Activated T-helper 17 cell treated with anti-CD3 and anti-CD28 coated beads, Interleukin-2, amount 50 U/mL, for 72 hours (primary cell): ENCODE measurements at places on chromosomes 6 and 20. TPM values are rescaled to one million over a fixed set of nuclear protein-coding genes. Genes with fewer than 3 reads are reported as not detected.

- ATAC-seq = no peak
Measured at GRCh38 chr20:12916699-12917098, 92.1 kb upstream of the SPTLC3 start.

GRCh38 chr6:15411766-15412165 is 165.9 kb downstream of the JARID2 start:
- no peak for ATAC-seq

DNA sequence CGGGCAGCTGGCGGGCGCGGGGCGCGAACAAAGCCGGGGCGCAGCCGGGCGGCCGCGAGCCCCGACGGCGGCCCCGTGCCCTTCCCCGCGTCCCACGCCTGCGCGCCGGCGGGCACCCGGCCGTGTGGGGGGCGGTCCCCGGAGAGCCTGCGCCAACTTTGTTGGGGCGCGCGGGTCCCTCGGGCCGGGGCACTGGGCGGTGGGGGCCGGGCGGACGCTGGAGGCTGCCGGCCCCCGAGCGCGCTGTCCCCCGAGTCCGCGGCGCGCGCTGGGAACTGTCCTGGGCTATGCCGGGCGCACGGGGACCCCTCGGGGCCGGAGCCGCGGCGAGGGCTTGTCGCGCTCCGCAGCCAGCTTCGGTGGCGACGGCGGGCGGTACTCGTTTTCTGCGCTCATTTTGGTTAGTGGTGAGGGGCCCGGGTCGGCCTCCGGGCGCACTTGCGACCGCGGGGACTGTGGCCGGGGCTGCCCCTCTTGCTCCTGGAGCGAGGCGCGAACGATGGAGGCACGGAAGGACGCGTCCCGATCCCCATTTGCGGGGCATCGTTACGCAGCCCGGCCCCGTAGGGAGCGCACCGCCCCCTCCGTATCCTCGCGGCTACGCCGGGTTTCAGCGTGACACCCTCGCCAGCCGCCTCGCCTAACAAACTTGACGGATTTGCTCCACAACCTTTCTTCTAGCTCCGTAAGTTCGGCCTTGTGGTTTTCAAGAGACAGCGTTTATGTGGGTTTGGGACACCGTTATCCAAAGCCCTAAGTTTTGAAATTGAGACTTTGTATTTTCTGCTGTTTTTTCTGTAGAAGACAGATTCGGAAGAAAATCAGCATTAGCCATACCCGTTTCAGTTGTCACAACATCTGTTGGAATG is 622 bp downstream of the SS18L1 start:
- ATAC-seq = peak; percentile 25

- ATAC-seq = no peak
Measured at GRCh38 chr6:170185175-170185978, 105.5 kb downstream of the DLL1 start.

DNA sequence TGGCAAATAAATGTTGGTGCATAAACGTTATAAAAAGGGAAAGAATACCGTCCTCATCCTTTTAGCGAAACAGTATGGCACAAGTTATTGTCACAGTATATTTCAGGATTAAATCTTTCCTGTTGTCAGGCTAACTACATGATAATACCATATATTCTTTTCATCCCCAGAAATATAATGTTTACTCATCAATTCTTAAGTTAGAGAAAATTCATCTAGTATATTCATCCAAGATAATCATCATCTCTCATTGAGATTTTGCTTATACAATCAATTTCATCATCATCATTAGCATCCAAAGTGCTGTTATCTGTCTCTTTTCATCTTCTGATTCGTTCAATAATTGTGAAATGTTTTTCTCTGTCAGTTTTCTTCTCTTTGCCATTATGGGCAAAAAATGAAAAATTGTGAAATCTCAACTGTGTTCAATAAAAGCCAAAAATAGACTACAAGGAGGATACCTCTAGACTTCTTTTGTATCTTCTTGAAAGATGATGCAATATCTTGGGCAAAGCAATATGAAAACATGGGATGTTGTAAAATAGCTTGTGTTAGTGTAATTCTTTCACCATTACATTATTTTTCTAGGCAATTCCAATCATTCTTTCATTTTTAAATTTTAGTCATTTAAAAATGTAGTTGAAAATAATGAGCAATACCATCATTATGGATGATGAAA is 2.6 kb downstream of the SPACA1 start:
- no peak for ATAC-seq

GRCh38 chr6:144823131-144823530 is 538.0 kb downstream of the UTRN start:
- no peak for ATAC-seq

- ATAC-seq = peak; percentile 31
Measured at GRCh38 chr6:28543651-28544610, 18.2 kb downstream of the GPX5 start.

DNA sequence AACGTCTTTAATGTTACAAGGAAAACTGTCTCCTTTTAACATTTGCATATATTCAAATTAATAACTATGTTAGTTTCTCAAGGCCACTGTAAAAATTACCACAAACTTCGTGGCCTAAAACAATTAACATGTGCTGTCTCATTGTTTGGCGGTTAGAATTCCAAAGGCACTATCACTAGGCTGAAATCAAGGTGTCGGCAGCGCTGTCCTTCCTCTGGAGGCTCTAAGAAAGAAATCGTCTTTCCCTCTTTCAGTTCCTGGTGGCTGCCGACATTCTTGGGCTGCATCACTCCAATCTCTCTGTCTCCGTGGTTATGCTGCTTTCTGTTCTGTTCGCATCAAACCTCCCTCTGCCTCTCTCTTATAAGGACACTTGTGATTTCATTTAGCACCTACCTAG is 4.2 kb downstream of the TPD52L1 start:
- ATAC-seq = no peak

DNA sequence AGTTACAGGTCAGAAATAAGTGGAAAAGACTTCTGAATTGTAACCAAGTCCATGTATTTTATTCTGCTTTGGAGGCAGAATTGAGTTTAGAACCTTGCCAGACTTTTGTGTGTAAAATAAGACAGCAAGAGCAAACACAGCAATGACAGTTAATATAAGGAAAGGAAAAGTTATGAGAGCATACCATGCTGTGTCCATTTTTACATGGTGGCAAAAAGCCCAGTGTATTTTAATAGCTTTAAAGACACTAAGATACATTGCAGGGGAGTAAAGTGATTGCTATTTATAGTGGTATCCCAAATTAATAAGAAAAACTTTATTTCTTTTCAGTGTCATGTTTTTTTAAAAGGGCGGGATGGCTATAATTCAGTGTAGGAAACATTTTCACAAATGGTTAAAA is 45.2 kb downstream of the CDC5L start:
- ATAC-seq = no peak

- ATAC-seq = peak; percentile 59
Measured at GRCh38 chr6:133814797-133815196, 74.1 kb upstream of the TCF21 start.

GRCh38 chr6:7145885-7146828 is 38.4 kb downstream of the RREB1 start:
- peak; percentile 42 for ATAC-seq

DNA sequence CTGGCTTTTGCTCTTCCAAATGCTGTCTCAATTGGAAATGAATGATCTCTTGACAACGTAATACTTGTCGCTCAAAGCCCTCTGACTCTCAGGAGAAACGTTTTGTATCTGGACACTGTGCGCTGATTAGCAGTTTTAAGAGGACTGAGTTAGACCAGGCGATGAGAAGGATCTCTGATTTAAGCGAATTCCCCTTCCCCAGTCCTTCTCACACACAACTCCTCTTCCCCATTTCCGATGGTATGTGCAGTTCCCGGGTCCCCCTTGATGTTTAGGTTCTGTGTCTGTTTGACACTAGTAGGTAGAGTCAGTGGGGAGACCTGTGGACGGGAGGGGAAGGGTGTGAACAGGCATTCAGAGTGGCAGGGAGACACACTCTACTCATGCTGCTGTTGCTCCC is 2.5 kb downstream of the ZDHHC14 start:
- ATAC-seq = no peak

DNA sequence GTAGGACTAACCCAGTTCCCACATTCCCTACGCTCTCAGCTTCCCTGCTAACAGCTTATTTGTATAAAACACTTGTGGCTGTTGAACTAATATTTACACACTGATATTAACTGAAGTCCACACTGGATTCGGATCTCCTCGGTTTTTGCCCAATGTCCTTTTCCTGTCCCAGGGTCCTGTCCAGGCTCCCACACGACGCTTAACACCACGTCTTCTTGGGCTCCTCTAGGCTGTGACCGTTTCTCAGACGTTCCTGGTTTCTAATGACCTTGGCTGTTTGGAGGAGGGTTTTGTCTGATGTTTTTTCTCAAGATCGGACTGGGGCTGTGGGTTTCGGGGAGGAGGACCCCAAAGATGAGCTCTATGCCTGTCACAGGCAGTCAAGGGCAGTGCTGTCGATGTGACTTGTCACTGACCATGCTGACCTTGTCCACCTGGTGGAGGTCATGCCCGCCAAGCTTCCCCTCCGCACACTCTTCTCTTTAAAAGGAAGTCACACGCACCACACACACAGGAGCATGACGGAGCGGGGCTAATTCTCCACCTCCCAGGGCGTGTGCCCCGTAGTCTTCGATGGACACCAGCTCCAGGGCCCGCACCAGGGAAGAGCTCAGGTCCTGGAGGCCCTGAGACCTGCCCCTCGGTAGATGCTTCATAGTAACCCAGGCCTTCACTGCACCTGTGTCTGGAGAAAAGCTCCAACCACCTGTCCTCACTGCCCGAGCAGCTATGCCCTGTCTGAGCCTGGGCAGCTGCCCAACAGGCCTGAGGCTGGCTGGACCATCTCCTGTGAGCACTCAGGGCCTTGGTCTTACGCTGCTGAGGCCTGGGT is 72.0 kb downstream of the TTLL2 start:
- ATAC-seq = no peak

GRCh38 chr20:59729506-59729905 is 125.2 kb downstream of the PHACTR3 start:
- no peak for ATAC-seq

DNA sequence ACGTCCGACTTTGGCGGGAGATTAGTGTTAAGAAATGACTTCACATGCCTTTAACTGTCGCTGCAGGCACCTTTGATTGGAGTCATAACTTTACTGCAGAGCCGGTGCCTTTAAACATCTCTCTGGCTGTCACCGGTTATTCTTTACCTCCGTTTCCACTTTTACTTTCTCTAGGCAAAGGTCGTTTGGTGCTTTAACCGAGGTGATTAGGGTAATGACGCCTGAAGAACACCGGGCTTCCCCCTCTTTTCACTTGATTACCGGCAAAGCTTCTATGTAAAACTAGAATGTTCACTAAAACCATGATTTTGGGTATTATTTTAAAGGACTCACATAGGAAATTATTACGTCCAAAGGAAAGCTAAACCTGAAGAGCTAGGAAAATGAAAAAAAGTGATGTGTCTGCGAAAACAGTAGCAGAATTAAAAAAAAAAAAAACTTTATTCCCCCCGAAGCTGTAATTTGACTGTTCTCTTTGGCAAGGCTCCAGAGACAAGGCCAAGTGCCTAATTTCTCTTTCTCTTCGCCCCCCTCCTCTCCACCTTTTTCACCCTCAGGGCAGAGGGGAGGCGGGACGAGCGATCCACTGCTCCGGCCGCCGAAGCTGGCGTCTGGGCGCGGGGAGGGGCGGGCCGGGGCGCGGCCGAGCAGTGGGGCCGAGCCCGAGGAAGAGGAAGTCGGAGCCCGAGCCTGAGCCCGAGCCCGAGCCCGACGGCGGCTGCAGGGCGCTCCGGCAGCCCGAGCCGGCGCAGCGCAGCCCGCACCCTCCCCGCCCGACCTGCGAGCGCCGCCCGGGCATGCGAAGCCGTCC is at the start of gene PLEKHG1:
Gene PLEKHG1 (plus strand): TSS at position 687 of the 811 bp plus-strand sequence. CDS start 133,797 bp downstream, outside the sequence.
- ATAC-seq = peak; percentile 73

- ATAC-seq = peak; percentile 40
Measured at GRCh38 chr20:24964506-24964840, 15.4 kb downstream of the CST7 start.

DNA sequence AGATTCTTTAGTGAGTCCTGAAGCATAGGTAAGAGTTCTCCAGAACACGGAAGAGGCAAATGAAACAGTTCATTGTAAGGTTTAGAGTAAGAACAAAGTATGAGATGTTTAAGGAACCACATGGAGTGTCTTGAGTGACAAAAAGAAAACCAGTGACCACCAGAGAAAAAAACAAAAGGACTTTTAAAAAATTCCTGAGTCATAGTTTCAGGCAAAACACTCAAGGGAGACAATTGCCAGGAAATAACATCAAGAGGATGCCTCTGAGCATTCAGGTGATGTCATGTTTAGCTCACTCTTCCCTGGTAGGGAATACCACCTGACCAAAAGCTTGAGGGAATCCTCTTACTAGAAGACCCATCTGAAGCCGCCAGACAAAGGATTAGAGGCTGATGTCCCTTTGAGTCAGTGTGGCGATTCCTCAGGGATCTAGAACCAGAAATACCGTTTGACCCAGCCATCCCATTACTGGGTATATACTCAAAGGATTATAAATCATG is 110.3 kb downstream of the COL19A1 start:
- no peak for ATAC-seq

DNA sequence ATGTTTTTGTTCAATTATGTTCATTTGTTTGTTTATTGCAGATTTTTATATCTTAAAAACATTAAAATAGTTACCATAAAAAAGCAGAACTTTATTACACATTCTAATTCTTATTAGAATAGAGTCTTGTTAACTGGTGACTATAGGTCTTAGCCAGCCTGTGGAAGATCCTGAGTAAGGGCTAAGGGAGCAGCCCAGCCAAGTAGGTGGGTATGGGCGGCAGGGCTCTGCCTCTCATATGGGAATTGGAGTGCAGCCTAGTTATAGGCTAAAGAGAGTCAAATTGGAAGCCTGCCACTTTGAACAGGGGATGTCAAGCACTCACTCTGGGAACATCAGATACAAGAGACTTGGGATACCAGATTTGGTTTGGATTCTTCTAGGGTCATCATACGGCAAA is 10.5 kb upstream of the HSF2 start:
- no peak for ATAC-seq

DNA sequence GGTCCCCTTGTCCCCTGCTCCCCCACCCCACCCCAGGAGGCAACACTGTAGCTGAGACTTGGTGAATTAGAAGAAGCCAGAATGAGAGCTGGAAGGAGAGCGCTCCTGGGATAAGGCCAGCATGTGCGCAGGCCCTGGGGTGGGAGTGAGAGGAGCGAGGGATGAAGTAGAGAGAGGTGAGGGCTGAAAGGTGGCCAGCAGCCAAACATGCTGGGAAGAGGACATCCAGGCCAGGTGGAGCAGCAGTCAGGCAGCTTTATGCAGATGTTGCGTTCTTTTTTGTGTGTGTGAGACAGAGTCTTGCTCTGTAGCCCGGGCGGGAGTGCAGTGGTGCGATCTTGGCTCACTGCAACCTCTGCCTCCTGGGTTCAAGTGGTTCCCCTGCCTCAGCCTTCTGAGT is 2.2 kb upstream of the BPIFB1 start:
- ATAC-seq = no peak

POM121L2 gene
- not detected for total RNA-seq

GGTLC1 gene
- total RNA-seq = not detected

HAO1 gene
- total RNA-seq = not detected

ARHGAP40 gene
- not detected for total RNA-seq

NOX3 gene
- total RNA-seq = not detected

PGC gene
- total RNA-seq = not detected

AVP gene
- total RNA-seq = not detected

CCM2L gene
- total RNA-seq = not detected

RAB32 gene
- 0.37 TPM for total RNA-seq

CNKSR3 gene
- total RNA-seq = not detected

KCNK15 gene
- 0.11 TPM for total RNA-seq

PHACTR1 gene
- 0.05 TPM for total RNA-seq

OOEP gene
- total RNA-seq = 0.26 TPM

LY6G6C gene
- 0.64 TPM for total RNA-seq
